Left renal pelvis (tissue), 4 donors: ENCODE measurements at places on chromosomes 16 and 17.

- DNase-seq, result no peak
Observed at GRCh38 chr16:85901773-85902365, 2.9 kb downstream of the IRF8 start.

- no peak for DNase-seq
Observed at GRCh38 chr17:79404136-79404911, 206.5 kb downstream of the RBFOX3 start.

- no peak for DNase-seq
Observed at GRCh38 chr16:87581857-87582215, 20.5 kb upstream of the JPH3 start.

GRCh38 chr16:81261049-81261648, 22.7 kb downstream of the BCO1 start:
- no peak for DNase-seq

- DNase-seq, result peak; percentile 63
Observed at GRCh38 chr16:69890114-69890891, 60.8 kb upstream of the CLEC18A start.

- no peak for DNase-seq
Observed at GRCh38 chr17:41456204-41456603, 11.0 kb downstream of the KRT32 start.

- no peak for DNase-seq
Observed at GRCh38 chr16:26442321-26442720, 624.4 kb upstream of the C16orf82 start.

DNA sequence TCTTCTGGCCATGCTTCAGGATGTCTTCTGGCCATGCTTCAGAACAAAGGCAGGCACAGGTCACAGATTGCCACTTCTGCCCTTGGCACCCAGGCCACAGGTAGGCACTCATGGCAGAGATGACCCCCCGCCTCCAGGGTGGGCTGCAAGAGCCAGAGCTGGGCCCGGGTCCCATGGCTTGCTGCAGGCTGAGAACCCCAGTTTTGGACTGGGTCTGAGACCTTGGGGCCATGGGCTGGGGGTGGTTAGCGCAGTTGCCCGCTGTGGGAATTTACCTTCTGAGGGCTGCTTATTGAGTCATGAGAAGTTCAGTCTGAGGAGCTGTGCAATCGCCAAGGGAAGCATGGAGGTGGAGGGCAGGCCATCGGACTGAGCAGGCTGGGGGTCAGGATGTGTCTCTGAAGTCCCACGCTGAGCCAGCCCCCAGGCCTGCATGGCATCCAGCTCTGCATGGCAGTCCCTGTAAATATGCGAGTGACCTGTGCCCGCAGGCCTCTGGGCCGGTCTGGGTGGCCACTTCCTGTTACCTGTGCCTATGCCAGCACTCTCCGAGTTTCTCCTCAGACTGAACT, 1.7 kb downstream of the ANKRD13B start:
- DNase-seq, result no peak
